ENCODE measurements at places on chromosomes 5 and 9. TPM values are rescaled to one million over a fixed set of nuclear protein-coding genes. Genes with fewer than 3 reads are reported as not detected.

Gene OTULINL
- 0.08 TPM for total RNA-seq

Gene TUSC1
- 8.5 TPM for total RNA-seq

Gene C5orf58
- total RNA-seq, result not detected

Gene CRHBP
- total RNA-seq, result 0.82 TPM

Gene CCDC152
- 1.3 TPM for total RNA-seq

Gene APBA1
- total RNA-seq, result 3.9 TPM

Gene SGTB
- total RNA-seq, result 11.1 TPM

Gene LCN9
- total RNA-seq, result not detected

Gene GABRA6
- not detected for total RNA-seq

Gene PRUNE2
- total RNA-seq, result 7.7 TPM

Gene IFNK
- total RNA-seq, result not detected

Gene DRD1
- 0.70 TPM for total RNA-seq

Gene TMEM252
- not detected for total RNA-seq

Gene OR1J2
- 0.30 TPM for total RNA-seq

Gene FGF18
- total RNA-seq, result not detected

Gene NIPAL4
- not detected for total RNA-seq

Gene ATP10B
- not detected for total RNA-seq

Gene EGFLAM
- total RNA-seq, result 2.1 TPM

Gene SLC46A2
- total RNA-seq, result not detected

Gene C7
- total RNA-seq, result 15.8 TPM

Gene CCL27
- 0.47 TPM for total RNA-seq

Gene KIAA1958
- total RNA-seq, result 0.68 TPM

Gene GOLM1
- total RNA-seq, result 51.1 TPM

Gene RAB3C
- not detected for total RNA-seq

Gene FBN2
- 0.38 TPM for total RNA-seq

Gene PCDHGA8
- 2.0 TPM for total RNA-seq

Gene ESM1
- total RNA-seq, result 3.0 TPM

Gene FST
- 38.1 TPM for total RNA-seq

Gene KCNN2
- not detected for total RNA-seq

Gene PTGS1
- 27.1 TPM for total RNA-seq

Gene LHX3
- not detected for total RNA-seq

Measured in smooth muscle cell of the coronary artery (primary cell).